ENCODE measurements at places on chromosomes 3 and 15. TPM values are rescaled to one million over a fixed set of nuclear protein-coding genes. Genes with fewer than 3 reads are reported as not detected.

- H3K4me3 ChIP-seq, result no peak overlapping the region
- no peak overlapping the region for H3K27ac ChIP-seq
- DNase-seq, result no peak
- no peaks in the 10 kb centered on the region for H3K36me3 ChIP-seq
- H3K4me1 ChIP-seq, result peaks cover 34% of the 10 kb centered on the region
Measured at GRCh38 chr15:41772720-41773331, 1.5 kb upstream of the MAPKBP1 start.

LMAN1L gene
- total RNA-seq, result not detected

DNA sequence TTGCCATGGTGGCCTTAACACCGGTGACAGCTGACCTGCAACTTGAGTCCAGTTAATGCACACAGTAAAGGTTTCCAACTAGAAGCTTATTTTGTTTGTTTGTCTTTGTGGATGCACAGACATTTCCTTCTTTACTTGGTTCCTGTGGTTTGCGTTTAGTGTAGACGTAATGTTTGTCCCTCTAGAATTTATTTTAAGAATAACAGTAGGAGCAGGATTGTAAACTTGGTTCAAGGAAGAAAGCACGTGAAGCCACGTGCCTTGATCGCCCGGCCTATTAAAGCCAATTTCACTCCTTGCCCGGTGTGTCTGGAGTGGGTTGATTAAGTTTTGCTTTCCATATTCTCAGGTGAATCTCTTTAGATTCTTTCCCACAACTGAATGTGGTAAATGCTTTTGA lies 263.2 kb upstream of the C2CD4B start:
- no peak overlapping the region for H3K27ac ChIP-seq
- no peaks in the 10 kb centered on the region for H3K4me1 ChIP-seq
- H3K27me3 ChIP-seq, result no peaks in the 10 kb centered on the region

ZPLD1 gene
- not detected for total RNA-seq

- H3K27ac ChIP-seq, result no peak overlapping the region
- H3K36me3 ChIP-seq, result no peaks in the 10 kb centered on the region
- no peaks in the 10 kb centered on the region for H3K4me1 ChIP-seq
- H3K4me3 ChIP-seq, result no peak overlapping the region
Measured at GRCh38 chr3:52019352-52020080, 23.8 kb upstream of the RPL29 start.

DNA sequence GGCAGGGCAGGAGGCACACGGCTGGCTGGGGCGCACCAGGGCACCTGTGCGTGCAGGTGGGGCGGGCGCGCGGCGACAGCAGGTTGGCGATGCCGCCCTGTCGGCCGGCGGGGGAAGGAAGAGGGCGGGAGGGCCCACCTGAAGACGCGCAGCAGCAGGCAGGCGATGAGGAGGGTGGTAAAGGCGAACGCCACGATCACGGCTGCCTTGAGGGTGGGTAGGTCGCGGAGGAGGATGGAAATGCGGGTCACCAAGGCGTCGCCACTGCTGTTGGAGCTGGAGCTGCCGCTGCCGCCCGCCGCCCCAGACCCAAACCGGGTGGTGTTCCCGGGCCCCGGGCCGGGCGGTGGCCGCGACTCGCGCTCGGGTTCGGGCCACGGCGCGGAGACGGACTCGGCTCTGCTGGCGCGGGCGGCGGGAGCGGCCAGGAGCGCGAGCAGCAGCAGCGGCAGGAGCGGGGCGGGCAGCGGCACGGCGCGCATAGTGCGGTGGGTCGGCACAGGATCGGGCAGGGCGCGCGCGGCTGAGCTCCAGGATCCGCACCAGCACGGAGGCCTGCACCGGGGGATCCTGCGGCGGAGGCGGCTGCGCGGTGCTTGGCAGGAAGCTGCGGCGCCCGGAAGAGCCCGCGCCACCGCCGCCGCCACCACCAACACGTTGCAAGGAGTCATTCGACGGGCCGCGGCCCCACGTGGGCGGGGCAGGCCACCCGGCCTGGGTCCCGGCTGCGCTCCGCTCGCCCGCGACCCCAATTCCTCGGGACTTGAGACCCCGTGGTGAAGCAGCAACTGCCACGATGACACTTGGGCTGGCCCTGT lies at the start of gene FAM174B:
Gene FAM174B (minus strand): TSS at position 598 of the 818 bp plus-strand sequence.
- peak within 1 kb of the TSS; percentile 62 for H3K4me3 ChIP-seq
- peak within 1 kb of the TSS; percentile 38 for H3K27ac ChIP-seq
- no peaks in the 10 kb centered on the region for H3K27me3 ChIP-seq
- H3K4me1 ChIP-seq, result no peaks in the 10 kb centered on the region

DNA sequence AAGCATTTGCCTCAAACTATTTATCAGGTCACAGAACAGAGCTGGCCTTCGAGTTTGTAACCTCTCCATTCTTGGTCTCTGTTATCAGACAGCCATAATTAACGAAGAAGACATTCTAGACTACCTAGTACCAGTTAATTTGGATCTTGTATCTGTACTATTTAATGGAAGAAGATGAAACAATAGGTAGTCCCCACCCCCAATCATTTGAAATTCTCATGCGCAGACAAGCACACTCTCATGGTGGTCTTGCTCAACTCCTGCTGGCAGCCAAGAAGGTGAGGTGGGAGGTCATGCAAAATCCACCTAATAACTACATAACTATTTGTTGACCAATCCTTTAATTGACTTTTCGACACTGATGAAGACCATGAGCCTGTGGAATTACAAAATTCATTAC lies 2.8 kb upstream of the SKIL start:
- peak overlapping the region; percentile 100 for H3K27ac ChIP-seq
- no peaks in the 10 kb centered on the region for H3K4me1 ChIP-seq
- DNase-seq, result no peak
- H3K4me3 ChIP-seq, result no peak overlapping the region

EPHA3 gene
- 0.53 TPM for total RNA-seq

- DNase-seq, result no peak
- H3K4me1 ChIP-seq, result no peaks in the 10 kb centered on the region
- no peaks in the 10 kb centered on the region for H3K27me3 ChIP-seq
- no peaks in the 10 kb centered on the region for H3K36me3 ChIP-seq
Measured at GRCh38 chr15:32687556-32687955, 30.2 kb upstream of the GREM1 start.

IL5RA gene
- not detected for total RNA-seq

DNASE1L3 gene
- 1.9 TPM for total RNA-seq

CFAP20DC gene
- total RNA-seq, result not detected

CCRL2 gene
- total RNA-seq, result 16.0 TPM

- DNase-seq, result no peak
- H3K4me3 ChIP-seq, result no peak overlapping the region
- no peak overlapping the region for H3K27ac ChIP-seq
- H3K27me3 ChIP-seq, result no peaks in the 10 kb centered on the region
- no peaks in the 10 kb centered on the region for H3K4me1 ChIP-seq
- no peaks in the 10 kb centered on the region for H3K36me3 ChIP-seq
Measured at GRCh38 chr15:84590406-84590805, 10.4 kb upstream of the ZSCAN2 start.

DNA sequence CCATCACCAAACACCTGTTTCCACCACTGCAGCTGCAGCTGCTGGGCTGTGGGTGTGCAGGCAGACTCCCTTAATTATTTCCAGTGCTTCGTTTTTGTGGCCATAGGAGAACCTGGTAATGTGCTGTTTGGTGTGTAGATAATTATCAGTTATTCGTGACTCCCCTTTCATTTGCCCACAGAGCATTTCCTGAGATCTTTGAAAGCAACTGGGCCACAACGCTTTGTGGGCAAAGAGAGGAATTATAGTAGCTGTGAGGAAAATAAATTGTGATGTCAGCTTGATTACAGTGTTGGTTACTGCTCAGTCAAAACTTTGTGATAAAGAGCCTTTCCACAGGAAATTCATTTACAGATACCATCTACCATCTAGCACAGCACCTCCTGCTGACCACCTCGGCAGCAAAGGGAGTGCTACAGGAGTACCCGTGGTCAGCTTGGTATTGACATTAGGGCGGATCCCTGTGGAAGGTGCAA lies 193.3 kb upstream of the SLCO3A1 start:
- H3K4me3 ChIP-seq, result no peak overlapping the region
- no peak overlapping the region for H3K27ac ChIP-seq
- H3K36me3 ChIP-seq, result no peaks in the 10 kb centered on the region
- DNase-seq, result no peak

DNA sequence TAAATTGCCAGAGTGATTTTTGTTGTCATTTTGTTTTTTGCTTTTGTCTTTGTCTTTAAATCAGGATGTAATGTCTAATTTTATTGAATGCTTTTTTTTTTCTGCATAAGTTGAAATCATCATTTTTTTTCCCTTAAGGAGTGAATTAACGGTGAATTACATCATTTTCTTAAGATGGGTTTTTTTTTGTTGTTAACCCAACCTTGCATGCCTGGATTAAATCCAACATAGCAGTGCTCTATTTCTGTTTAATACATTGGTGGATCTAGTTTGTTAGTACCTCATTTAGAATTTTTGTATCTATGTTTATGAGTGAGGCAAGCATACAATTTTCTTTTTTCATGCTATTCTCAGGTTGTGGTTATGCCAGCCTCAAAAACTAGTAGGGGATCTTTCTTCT lies 186.4 kb upstream of the TMC3 start:
- no peaks in the 10 kb centered on the region for H3K36me3 ChIP-seq
- H3K4me1 ChIP-seq, result no peaks in the 10 kb centered on the region
- H3K27ac ChIP-seq, result no peak overlapping the region
- no peaks in the 10 kb centered on the region for H3K27me3 ChIP-seq

GRCh38 chr3:150922611-150923010 lies 17.4 kb upstream of the MINDY4B start:
- no peaks in the 10 kb centered on the region for H3K36me3 ChIP-seq
- no peak overlapping the region for H3K27ac ChIP-seq
- no peak for DNase-seq
- H3K27me3 ChIP-seq, result no peaks in the 10 kb centered on the region

GRCh38 chr3:139119331-139120025 lies 74.8 kb upstream of the PRR23C start:
- peaks cover 14% of the 10 kb centered on the region for H3K4me1 ChIP-seq
- DNase-seq, result no peak
- no peak overlapping the region for H3K27ac ChIP-seq

SLC12A1 gene
- total RNA-seq, result not detected

- H3K27me3 ChIP-seq, result no peaks in the 10 kb centered on the region
- no peaks in the 10 kb centered on the region for H3K4me1 ChIP-seq
- no peak overlapping the region for H3K27ac ChIP-seq
- no peak for DNase-seq
Measured at GRCh38 chr3:159273608-159274007, 471.8 kb downstream of the MFSD1 start.

DNA sequence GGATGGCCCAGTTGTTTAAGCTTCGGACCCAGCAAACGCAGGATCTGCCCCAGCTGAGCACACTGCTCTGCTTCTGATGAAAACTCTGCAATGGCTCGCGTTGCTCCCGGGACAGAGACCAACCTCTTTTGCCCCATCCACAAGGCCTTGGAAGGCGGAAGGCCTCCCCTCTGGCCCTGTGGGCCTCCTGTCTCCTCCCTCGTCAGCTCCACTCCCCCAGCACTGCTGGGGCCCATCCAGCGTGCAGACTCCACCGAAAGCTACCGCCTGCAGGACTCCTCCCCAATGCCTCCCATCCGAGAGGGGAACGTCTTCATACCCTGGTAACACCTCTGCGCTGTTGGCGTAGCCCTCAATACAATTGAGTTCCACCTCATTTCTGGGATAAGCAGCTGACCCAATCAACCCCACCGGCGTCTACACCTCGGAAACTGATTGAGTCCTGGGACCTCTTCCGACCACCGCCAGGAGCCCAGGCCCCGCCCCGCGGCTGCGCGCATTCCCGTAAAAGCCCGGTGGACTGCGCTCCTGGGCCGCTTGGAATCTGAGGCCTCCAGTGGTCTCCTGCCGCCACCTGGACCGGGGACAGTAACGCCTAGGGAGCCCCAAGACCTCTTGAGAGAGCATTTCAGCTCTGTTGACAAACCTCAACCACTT lies at the start of gene PRR23E:
Gene PRR23E (plus strand): TSS at position 556 of the 657 bp plus-strand sequence. CDS start 3,555 bp downstream, outside the sequence.
- no peaks in the 10 kb centered on the region for H3K27me3 ChIP-seq
- H3K27ac ChIP-seq, result no peak within 1 kb of the TSS
- H3K4me3 ChIP-seq, result no peak within 1 kb of the TSS
- no peaks in the 10 kb centered on the region for H3K36me3 ChIP-seq
- DNase-seq, result peak; percentile 24

DNA sequence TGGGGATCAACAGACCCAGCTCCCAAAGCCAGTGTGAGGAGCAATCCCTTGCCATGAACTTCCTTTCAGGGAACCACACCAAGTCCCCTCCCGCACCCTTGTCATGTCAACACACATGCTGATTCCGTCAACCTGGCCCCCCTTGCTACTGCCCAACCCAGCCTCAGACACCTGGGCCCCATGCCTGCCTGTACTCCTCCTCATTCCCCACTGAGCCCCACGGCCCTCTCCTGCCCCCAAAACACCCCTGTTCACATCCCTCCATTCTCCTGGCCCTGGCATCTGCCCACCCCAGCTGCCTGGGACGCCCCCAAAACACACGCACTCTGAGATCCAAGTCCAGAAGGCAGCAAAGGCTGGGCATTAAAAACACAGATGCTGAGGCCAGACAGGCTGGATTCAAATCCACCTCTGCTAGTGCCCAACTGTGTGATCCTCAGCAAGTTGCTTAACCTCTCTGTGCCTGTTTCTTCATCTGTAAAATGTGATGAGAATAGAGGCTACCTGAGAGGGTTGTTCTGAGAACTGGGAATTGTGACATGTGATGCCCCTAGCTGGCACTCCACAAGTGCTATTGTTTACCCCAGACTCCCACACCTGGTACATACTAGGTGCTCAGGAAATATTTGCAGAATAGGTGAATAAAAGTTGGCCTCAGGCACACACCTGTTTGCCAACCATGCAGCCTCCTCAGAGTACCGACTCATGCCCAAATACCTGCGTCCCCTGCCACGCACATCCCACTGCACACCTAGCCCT lies 2.3 kb downstream of the PLXND1 start:
- no peaks in the 10 kb centered on the region for H3K4me1 ChIP-seq
- H3K4me3 ChIP-seq, result peak overlapping the region; percentile 49
- H3K36me3 ChIP-seq, result no peaks in the 10 kb centered on the region
- peaks cover 6% of the 10 kb centered on the region for H3K27me3 ChIP-seq
- H3K27ac ChIP-seq, result peak overlapping the region; percentile 78

DNA sequence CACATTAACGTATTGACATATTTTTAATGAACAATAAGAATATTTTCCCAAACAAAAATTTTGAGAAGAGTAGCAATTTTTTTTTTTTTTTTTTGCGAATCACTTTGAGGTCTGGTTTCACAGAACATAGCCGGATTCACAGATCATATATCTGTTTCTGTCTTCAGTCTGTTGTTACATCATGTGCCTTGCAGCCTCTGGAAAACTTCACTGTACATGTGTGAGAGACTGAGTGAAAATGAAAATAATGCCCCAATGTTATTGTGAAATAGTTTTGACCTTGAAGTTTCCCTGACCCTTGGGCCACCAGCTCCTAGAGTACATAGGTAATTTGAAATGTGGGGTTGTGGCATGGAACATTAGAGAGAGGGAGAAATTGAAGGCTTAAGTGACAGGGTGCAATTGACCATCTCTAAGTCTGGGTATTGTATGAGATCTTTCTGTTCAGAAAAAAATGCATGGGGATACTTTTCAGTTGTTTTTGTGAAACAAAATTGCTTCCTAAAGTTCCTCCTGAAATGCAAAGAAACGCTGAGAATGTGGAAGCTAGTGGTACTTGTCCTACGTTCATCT lies 14.0 kb downstream of the ITPR1 start:
- peaks cover 27% of the 10 kb centered on the region for H3K4me1 ChIP-seq
- H3K27ac ChIP-seq, result no peak overlapping the region
- H3K27me3 ChIP-seq, result no peaks in the 10 kb centered on the region
- H3K4me3 ChIP-seq, result no peak overlapping the region
